ENCODE measurements at places on chromosomes 3 and 15.

- no peak for DNase-seq
These were observed 459.4 kb upstream of the CBLB start for GRCh38 chr3:106328224-106328623.

- no peak for DNase-seq
These were observed 1309.7 kb downstream of the ROBO2 start for GRCh38 chr3:78349571-78349970.

DNA sequence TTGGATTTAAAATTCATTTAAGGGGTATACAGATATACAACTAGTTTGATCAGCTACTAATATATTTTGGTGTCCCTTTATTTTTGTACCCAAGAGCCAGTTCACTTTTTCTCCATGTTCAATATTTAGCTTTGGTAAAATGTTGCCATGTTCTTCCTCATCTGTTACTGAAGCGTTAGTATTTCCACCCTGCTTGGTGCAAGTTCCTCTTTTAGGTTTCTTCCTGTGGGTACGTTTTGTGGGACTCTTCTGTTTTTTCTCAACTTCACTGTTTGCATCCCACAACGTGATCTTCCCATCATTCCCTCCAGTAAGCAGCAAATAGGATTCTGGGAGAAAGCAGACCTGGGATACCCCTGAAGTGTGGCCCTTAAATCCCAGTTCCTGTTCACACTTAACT lies 14.1 kb downstream of the WDR53 start:
- no peak for DNase-seq

DNA sequence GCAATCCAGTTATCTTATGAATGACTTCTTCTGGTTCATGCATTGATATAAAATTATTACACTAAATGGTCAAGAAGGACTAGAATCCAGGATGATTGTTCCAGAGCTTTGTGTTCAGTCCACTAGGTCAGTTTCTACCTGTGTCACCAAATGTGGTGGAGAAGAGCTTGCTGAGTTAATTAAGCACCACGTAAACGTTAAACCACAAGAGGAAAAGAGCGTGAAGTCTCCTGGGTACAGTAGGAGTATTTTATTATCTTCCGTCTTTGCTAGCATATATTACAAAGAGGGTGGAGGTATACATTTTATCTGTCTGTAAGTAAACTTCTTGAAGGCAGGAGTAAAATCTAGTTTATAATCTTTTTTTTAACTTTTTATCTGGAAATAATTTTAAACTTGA lies 23.5 kb downstream of the CHP1 start:
- DNase-seq: no peak

DNA sequence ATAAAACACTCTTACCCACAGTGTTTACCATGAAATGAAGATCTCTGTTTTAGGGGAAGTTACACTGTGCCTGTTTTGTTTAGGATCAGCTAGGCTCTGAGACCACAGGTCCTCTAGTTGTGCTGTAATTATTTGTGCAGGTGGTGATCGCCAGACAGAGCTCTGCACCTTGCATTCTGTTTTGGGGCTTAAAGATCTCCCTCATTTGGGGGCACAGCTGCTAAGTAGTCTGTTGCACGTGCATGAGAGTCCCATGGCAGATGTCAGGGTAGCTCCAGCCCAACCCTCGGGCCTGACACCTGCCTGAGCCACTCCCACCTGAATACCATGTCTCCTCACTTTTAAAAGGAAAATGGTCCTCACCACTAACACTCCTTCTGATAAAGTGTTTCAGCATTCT lies 12.4 kb downstream of the C3orf20 start:
- no peak for DNase-seq

- peak; percentile 53 for DNase-seq
These were observed 1.2 kb downstream of the CPA3 start for GRCh38 chr3:148866261-148866660.

DNA sequence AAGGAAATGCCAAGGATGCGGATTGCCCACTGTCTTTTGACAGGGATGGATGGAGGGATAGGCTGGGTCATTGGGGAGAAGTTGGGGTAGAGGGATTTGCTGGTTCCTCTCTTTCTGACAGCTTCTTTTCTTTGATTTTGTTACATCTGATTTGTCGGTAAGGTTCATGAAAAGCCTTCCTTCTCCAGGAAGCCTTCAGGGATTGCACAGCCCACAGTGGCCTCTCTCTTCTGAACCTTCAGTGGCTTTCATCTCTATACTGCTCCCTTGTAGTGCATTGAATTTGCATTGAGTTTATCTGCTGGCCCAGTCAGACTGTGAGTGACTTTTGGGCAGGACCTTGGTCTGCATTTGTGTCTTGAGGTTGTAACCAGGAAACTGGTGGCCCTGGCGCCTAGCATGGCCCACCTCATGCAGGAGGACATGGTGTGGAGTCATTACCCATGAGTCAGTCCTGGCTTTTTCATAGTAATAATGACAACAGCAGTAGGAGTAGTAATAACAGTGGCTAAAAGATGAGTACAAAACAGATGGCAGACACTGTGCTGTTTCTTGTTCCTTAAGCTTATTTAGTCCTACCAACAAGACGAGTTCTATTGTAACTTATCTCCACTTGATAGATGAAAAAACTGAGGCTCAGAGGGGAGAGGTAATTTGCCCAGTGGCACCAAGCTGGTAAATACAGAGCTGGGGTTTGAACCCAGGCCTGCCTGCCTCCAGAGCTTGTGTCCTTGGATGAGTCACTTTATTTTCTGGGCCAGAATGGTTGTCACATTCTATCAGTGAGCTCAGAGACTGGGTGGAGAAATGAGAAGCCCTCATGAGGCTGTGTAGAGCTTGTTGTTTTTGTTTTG lies 28.4 kb downstream of the SMAD6 start:
- no peak for DNase-seq

GRCh38 chr3:119352863-119353527 lies 58.8 kb downstream of the ARHGAP31 start:
- peak; percentile 59 for DNase-seq

GRCh38 chr3:98670020-98670419 lies 76.6 kb upstream of the CPOX start:
- DNase-seq: no peak

- no peak for DNase-seq
These were observed 95.6 kb downstream of the OCA2 start for GRCh38 chr15:28003302-28004037.

DNA sequence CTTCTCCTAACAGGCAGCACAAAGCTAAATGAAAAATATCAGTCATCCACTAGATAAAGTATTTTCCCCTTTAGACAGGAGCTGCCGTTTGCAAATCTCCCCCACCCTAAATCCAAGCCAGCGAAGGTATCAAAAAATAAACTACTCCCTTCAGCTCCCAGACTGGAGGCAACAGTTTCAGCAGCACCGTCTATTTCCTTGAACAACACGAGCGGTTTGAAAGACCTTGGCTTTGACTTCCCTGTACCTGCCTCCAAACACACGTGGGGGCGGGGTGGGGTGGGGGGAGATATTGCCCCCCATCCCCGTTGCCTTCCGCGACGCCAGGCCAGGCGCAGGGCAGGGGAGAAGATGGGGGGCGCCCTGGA lies 832 bp upstream of the CACNA1D start:
- no peak for DNase-seq

DNA sequence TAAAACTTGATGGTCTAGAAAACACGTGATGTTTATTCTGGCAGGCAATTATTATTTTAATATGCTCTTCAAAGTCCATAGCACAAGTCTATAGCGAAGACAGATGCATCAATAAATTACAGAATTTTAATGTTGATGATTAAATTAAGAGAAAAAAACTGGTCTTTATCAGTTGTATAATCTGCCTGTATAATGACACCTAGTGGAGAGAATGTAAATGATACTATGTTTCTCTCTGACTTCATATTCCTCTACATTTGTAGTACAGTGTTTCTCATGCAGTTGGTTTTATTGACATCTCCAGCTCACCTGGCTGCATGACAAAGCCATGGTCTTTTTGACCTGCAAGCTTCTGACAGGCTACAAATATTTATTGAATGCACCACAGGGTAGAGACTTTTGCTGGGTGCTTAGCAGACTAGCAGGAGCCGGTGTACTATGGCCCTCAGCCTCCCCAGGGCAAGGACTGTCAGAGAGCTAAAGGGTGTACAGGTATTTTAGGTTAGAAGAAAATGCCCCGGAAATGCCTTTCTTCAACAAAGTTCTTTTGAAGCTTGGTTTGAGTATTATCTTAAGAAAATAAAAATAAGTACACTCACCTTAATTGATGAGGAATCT lies 289.9 kb downstream of the GAP43 start:
- no peak for DNase-seq

- DNase-seq: no peak
These were observed 32.9 kb downstream of the GTF2E1 start for GRCh38 chr3:120775411-120775810.

GRCh38 chr15:64979252-64979710 lies 10.4 kb downstream of the SPG21 start:
- DNase-seq: no peak

GRCh38 chr3:126696701-126697267 lies 7.3 kb upstream of the CHCHD6 start:
- no peak for DNase-seq

GRCh38 chr3:134291319-134292254 lies 40.9 kb upstream of the RYK start:
- peak; percentile 52 for DNase-seq

- DNase-seq: no peak
These were observed 141.2 kb downstream of the GMNC start for GRCh38 chr3:190721330-190721729.

DNA sequence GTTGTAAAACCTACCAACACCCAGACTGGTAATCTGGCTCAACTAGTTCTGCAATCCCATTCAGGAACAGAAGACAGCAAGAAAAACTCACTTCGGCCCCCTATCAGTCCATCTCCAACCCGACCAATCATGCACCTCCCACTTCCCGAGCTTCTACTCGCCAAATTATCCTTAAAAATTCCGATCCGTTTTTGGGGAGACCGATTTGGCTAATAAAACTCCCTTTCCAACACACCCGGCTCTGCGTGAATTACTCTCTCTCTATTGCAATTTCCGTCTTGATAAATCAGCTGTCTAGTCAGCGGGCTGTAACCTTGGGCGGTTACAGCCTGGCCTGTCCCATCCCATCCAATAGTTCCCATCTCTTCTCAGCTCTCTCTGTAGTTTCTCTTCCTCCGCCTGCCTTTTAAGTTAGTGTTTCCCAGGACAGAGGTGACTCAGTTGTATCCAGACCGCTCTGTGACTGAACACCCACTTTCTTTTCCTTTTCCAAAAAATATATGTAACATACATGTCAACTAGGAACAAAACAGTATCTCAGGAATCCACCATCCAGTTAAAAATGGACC lies 780 bp upstream of the ACAD9 start:
- peak; percentile 10 for DNase-seq

- DNase-seq: no peak
These were observed 33.2 kb upstream of the GOLGA8B start for GRCh38 chr15:34616613-34617012.

DNA sequence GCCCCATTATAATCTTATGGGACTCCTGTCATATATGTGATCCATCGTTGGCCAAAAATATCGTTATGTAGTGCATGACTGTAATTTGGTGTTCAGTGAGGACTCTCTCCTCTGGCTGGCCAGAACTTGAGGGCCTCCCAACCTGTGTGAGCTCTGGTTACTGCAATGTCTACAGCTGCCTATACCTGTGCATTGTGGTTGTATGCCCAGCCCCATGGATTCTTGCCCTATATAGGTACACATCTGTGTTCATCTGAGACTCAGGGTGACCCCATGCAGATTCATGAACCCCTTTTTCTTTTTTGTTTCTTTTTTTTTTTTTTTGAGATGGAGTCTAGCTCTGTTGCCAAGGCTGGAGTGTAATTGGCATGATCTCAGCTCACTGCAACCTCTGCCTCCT lies 32.6 kb upstream of the KLF13 start:
- DNase-seq: no peak

DNA sequence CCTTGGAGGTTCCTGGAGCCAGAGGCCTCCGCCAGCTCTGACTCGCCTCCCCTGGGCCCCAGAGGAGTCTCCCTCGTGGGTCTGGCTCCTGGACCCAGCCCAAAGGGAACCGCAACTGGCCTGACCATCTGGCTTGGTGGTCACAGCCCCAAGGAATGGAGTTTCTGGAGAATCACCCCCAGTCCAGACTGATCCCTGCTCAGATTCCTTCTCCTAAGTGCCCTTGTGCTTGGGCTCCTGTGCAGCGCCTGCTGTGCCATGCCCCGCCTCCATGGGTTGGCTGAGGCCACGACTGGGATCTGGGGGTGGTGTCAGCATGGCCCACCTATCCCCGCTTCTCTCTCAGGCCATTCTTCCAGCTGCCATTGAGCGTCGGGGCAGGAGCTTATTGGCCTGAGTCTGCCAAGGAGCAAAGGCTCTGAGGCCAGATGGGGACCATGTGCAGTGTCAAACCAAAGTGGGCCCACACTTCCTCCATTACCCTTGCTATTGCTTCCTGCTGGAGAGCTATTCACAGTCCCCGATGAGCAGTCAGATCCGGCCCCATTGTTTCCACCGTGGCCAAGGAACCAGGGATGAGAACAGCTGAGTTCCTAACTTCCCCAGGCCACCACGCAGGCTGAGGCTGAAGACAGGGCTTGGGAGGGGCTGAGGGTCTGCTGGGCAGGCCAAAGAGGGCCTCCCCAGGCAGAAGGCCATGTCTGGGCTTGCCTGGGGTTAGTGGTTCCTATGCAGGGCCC lies 19.0 kb downstream of the CSPG4 start:
- DNase-seq: peak; percentile 48

DNA sequence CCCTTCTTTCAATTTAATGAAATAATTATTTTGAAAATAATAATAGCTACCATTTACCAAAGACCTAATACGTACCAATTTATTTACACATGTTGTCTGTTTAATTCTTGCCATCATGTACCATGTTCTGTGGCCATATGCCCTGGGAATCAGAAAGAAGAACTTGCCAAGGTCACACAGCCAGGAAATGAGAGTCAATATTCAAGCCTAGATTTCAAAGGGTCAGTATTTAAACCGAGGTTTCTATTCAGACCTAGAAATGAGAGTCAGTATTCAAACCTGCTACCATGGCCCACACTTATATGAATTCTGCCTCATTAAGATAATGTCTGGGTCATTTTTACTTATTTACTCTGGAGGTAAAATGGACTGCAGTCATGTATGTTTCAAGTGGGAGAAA lies 103.6 kb upstream of the TBL1XR1 start:
- DNase-seq: no peak

DNA sequence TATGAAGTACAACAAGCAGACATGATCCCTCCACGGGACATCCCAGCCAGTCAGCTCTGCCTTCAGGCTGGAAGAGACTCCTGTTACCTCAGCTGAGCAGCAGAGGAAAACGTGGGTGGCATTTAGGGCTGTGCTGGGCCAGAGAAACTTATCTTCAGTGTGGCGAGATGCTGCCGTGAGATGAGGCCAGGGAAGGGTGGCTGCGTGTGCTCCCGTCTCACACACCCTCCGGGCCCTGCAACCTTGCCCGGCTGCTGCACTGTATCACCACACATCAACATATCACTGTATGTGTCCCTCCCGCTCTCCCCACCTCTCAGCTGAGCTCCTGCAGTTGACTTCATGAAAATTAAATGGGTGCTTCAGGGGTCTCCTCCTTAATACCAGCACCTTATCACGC lies 23.4 kb downstream of the BMF start:
- DNase-seq: no peak

- no peak for DNase-seq
These were observed 1.6 kb downstream of the NMD3 start for GRCh38 chr3:161222662-161223061.
